ENCODE measurements at places on chromosomes 1 and 21. TPM values are rescaled to one million over a fixed set of nuclear protein-coding genes. Genes with fewer than 3 reads are reported as not detected.

DNA sequence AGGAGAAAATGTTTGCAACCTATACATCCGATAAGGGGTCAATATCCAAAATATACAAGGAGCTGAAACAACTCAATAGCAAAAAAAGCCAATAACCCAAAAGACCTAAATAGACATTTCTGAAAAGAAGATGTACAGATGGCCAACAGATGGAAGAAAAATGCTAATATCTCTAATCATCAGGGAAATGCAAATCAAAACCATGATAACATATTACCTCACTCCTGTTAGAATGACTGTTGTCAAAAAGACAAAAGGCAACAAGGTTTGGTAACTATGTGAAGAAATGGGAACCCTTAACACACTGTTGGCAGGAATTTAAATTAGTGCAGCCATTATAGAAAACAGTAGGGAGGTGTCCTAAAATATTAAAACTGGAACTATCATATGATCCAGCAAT, 74.7 kb downstream of the LEPR start:
- DNase-seq = no peak

DNA sequence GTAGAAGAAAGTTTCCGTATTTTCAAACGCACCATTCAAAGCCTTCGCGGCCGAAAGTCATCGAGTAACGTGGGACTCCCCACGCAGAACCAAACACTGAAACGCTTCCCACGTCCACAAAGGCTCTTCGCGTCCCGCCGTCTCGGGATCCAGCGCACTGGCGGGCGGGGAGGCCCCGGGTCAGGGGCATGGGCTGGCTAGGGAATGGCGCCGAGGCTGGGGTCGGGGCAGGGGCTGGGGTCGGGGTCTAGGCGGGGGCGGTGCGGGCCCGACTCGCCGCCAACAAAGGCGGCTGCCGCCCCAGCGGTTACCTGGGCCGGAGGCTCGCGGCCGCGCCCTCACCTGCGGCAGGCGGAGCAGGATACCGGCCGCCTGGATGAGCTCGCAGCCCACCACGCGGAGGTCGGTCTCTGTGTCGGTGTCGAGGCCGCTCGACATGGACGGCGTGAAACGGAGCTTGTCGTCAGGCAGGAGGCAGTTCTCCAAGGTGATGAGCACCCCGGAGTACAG, 403 bp downstream of the CCNL2 start:
- DNase-seq = no peak

- peak; percentile 79 for DNase-seq
Measured at GRCh38 chr1:2044510-2045319, 5.5 kb upstream of the PRKCZ start.

Gene TNFAIP8L2
- total RNA-seq = not detected

Gene FAM3B
- not detected for total RNA-seq

GRCh38 chr1:90220496-90220895, 225.6 kb downstream of the ZNF326 start:
- no peak for DNase-seq

Gene C1orf116
- total RNA-seq = not detected

- no peak for DNase-seq
Measured at GRCh38 chr1:228212966-228213844, 5.4 kb downstream of the OBSCN start.

Measured in SJCRH30 (cell line).